Omental fat pad (tissue), 4 donors: ENCODE measurements at places on chromosomes 1 and 21. TPM values are rescaled to one million over a fixed set of nuclear protein-coding genes. Genes with fewer than 3 reads are reported as not detected.
A peak's percentile ranks its signal among the peaks of the same experiment; 100 is the strongest.

DNA sequence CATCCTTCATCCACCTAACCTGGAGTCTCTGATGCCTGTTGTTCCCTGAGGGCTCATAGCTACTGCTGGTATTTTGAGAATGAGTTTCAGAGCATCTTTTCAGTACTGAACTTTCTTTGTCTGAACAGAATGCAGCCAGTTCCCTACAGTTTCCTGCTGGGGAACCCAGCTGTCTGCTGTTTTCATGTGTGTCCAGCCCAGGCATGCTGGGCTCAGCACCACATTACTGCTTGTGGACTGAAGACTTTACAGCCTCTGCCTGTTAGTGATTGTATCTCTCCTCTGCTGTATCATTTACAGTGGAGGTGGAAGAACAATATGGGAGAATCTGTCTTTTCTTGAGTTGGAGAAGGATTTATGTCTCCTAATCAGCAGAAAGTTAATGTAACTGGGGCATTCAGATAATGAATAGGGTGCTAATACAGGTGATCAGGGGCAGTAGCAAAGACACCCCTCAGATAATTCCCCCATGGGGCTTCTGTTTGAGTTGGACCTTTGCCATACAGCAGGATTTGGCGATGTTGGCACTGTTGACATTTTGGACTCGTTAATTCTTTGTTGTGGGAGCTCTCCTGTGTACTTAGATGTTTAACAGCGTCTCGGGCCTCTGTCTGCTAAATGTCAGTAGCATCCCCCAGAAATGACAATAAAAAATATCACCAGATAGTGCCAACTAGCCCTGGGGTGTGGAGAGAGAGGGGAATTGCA, 207.7 kb downstream of the HHAT start:
- no peak for DNase-seq

DNA sequence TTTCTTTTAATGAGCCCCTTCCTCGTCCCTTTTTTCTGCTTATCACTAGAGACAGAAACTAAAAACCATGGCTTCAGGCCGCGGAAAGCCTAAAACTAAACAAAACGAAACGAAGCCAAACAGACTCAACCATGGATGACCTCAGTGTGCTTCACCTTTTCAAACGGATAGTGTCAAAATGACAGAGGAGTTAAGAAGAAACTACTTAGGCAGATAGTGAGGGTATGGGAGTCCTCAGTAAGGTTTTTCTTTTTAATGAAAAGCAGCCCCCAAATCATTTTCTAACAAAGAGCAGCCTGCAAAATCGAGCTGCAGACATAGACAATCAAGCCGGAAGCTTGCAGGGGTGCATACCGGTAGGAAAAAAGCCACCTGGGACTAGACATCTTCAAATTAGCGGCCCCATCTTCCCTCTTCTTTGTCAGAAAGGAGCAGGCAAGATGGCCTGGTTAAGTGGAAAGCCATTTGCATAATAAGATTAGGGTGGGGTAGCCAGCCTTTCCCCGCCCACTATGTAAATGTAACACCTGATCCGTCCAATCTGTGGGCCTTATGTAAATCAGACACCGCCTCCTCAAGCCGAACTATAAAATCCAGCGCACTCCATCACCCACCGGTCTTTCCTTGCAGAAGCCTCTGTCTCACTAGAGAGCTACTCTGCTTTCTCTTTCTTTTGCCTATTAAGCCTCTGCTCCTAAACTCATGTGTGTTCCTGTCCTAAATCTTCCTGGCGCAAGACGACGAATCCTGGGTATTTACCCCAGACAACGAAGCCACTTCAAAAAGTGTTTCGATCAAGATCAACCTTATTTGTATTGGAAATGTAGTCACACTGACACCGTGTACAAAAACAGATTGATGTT, 6.2 kb upstream of the ERO1B start:
- DNase-seq, result no peak

DNA sequence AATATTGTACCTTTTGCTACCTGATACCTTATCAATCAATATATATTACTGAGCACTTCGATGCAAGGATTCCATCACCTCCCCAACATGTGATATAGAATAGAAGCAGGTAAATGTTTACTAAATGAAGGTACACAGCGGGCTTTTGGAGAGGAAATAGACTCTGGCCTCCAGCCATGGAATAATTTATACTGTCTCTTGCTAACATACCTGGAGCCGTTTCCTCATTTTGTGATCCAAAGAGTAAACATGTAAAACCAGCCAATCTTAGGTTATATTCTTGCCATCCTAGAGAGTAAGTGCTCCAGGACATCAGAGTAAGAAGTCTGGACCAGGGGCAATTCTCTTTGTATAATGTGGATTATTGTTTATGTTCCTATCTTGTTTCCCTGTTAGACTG, 39.4 kb downstream of the NDUFS5 start:
- DNase-seq, result no peak

PGLYRP4 gene
- total RNA-seq, result not detected

CLIC4 gene
- 307 TPM for total RNA-seq

- DNase-seq, result peak; percentile 47
Observed at GRCh38 chr1:7975212-7975865, 13.8 kb downstream of the PARK7 start.

ABCG1 gene
- total RNA-seq, result 45.1 TPM

DNA sequence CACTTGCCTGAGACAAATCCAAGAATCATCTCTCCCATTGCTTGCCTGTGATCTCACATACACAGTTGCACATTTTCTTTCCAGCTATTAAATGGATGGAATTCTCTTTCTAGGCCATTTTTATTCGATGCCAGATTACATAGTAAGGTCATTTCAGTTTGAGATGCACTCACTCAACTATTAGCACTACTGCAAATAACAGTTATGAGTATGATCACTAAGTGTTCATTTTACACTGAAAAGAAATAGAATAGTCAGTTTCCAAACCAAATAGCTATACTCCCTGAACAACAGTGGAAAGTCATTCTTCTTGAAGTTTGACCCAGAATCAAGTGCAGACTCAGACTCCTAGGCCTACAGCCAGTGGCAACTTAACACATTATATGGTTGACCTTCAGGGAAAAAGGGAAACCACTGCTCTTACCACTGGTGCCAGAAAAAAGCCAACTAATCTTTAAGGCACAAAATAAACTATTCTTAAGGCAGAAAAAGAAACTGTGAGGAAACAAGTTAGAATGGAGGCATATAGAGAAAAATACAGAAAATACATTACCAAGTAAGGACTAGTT, 31.5 kb downstream of the WNT2B start:
- no peak for DNase-seq

MNDA gene
- total RNA-seq, result 27.0 TPM

DDAH1 gene
- 16.7 TPM for total RNA-seq

DNA sequence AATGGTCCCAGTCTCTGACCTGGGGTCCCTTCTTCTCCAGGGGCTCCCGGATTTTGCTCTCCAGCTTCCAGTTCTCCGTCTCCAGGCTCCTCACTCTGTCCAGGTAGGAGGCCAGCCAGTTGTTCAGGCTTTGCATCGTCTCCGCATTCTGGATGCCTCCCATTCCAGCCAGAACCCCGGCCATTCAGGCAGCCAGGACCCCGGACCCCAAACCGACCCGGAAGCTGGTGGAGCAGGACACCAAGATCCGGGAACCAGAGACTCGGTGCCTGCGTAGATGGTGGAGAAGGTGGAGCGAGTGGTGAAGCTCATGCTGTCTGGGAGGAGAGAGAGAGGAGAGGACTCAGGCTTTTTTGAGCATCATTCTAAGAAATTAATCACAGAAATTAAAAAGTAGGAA, 572.4 kb upstream of the NCAM2 start:
- no peak for DNase-seq

DNA sequence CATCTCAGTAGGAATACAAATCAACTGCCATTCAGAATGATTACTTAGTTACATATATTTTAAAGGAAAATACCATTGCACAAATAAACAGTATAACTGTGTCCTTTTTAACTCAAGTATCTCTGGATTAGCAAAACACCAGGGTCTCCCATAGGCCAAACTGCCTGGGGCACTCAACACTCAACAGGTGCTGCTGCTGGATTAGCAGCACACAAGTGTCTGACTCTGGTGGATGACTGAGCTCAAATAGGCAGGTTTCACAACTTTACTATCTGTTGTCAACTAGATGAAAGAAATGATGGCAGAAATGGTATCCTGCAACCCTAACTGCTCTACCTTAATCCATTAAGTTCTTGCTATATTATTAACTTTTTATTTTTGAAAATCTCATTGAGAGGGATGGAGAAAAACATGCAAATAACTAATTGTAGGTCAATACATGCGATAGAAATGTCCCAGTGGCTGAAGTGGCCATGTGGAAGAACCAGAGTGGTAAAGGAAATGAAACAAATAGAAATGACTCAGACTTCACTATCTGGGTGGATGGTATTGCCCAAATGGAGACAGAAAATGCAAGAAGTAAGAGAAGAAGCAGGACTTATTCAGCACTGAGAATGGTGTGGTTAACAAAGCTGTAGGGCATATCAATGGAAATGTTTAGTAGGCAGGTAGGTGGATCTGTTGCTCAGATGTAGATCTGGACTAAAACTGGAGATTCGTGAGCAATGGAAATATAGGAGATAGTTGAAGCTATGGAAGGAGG, 90.8 kb upstream of the CCDC190 start:
- DNase-seq, result no peak

AGMAT gene
- total RNA-seq, result 0.24 TPM

TACSTD2 gene
- 2.7 TPM for total RNA-seq

DNA sequence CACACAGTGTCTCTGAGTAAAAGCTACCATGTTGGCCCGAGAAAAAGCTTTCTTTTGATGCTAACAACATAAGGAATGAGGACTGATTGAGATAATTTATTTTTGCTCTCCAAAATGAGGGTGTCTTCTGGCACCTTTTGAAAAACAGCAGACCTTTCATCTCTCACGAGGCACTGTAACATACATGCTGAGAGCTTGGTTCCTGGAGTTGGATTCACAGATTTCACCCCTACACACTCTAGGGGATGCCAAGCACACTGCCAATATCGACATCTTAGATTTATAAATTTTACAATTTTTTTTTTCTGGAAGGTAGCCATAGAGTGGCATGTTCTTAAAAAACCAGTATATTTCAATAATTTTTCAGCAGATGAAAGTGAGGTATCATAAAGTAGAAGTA, 408.3 kb downstream of the DSCAM start:
- no peak for DNase-seq

CACNA1E gene
- total RNA-seq, result not detected

ARHGEF10L gene
- total RNA-seq, result 33.5 TPM

DNA sequence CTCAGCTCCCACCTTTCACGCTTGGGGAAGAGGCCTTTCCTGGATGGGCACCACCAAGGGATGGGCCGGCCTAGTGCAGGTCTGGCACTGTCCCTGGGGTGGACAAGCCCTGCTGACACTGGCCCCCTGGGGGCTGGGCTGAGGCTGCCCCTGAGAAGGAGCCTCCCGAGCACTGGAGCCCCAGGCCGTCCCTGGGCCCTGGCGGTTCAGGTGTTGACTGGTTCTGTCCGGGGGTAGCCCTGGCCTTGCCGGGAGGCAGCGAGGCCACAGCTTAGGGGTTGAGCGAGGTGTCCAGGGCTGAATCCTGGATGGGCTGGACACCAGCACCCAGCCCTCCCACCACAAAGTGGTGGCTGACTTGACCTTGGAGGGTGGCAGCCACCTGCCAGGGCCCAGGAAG, 49.7 kb upstream of the ACTRT2 start:
- no peak for DNase-seq

DNA sequence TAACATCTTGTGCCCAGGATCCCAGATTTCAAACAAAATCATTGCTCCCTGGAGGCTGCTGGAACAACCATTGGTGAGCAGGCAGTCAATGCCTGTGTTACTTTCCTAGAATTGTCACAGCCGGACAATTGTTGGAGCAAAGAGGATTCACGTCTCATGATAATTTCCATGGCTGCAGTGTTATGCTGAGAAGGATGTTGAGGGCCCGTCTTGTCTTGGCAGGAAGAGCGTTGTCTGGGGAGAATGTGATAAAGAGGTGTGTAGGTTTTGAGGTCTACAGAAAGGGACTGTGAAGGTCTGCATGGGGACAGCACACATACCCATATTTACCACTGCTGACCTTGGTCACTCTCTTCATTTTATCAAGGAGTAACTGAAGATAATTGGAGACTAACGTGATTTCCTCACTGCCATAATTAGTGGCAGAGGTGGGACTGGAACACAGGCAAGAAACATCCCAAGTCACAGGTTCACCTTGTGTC, 6.3 kb downstream of the MECR start:
- DNase-seq, result no peak

FCRLB gene
- 2.2 TPM for total RNA-seq

DNA sequence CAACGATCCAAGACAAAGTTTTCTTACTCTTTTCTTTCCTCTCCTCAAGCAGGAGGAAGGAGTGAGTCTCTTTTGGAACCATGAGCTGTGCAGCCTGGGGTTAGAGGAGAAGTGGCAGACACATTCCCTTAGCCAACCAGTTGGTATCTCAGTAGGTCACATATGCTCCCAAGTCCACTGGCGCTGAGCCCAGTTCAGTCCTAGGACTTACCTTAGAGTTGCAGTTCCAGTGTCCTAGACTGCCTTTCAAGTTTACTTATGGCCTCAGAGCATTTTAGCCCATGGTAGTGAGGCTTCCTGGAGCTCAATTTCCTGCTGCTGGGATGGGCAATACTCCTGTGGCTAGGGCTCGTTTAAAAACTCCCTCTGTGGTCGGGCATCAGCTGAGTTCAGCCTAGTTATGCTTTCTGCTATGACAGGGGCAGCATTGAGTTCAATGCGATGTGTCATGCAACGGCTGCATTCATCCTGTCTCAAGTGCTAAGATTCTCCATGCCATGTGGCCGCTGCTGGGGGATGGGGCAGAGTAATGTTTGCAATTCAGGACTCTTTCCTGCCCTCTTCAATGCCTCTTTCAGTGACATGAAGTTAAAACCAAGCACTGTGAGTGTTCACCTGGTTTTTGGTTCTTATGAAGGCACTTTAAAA, 103.8 kb downstream of the LRRC7 start:
- DNase-seq, result no peak

GRCh38 chr1:200917291-200917817, 22.7 kb downstream of the INAVA start:
- DNase-seq, result no peak

- DNase-seq, result no peak
Observed at GRCh38 chr1:60942896-60943638, 139.3 kb upstream of the NFIA start.

DNA sequence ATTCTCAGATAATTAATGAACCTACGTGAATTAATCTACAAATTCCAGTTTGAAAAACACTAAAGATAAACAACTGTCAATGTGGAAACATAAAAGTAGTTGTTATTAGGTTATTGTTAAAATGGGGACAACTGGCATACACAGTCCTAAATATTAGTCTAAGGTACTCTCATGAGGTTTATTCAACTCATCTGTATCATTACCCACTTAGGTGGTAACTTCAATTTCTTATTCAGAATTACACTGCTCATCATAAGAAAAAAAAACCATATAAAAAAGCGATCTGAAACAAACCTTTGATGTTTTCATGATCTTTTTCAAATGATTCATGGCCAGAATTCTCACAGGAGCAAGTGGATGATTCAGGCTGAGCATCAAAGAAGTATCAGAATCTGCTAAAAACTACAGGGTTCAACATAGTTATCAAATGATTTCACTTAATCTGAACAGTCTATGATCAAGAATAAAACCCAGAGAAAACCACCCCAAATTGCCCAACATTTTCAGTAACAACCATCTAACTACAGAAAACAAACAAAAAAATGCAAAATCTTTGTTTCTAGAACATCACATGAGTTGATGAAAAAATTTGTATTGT, 13.7 kb downstream of the HEATR1 start:
- no peak for DNase-seq

GRCh38 chr1:38558500-38559445, 300.8 kb downstream of the RRAGC start:
- DNase-seq, result no peak
